ENCODE measurements at places on chromosomes 12 and 14.

- no peak for DNase-seq
Observed at GRCh38 chr14:77031759-77032490, 3.4 kb upstream of the IRF2BPL start.

- no peak for DNase-seq
Observed at GRCh38 chr14:90632451-90632850, 183.8 kb downstream of the TTC7B start.

DNA sequence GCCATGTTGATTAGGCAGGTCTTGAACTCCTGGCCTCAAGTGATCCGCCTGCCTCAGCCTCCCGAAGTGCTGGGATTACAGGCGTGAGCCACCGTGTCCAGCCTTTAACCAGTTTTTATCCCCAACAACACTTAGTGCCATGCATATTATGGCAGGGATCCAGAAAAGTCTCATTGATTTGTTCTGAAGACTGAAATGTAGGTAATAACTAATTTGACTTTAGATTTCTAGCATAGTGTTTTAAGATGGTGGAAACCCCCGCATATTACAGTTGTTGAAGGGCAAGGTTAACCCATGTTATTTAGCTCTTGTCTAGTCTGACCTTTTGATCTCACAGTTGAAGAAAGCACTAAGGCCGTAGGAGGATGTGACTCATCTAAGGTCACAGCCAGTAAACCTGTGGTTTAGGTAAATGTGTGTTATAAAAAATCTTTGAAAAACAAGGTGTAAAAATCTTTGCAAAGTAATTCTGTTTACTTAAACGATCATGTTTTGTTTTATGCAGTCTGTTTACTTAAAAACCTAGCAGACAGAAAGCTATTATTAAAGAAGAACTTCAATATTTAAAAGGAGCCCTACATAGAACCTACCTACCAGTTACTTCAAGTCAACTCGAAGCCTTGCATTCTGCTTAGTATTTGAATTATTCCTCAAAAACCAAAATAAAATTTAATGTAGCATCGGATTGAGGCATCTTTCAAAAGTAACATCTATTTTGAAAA, 24.8 kb downstream of the BICDL1 start:
- DNase-seq = no peak

DNA sequence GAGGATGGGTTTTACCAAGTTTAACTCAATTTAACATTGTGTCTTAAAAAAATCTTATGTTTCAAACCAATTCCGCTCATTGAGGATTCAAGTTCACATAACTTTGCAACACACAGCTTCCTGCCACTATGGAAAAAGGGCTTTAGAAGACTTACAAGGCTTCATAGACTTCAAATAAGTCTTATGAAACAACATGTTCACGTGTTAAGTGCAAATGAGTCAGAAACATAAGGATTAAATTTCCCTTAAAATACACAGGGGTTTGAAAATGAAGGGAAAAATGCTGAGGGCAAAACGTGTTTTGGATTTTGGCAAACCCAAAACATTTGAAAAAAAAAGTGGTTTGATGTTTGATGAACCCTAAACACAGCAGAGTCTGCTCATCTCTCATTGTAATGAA, 364.8 kb downstream of the BMP4 start:
- no peak for DNase-seq

DNA sequence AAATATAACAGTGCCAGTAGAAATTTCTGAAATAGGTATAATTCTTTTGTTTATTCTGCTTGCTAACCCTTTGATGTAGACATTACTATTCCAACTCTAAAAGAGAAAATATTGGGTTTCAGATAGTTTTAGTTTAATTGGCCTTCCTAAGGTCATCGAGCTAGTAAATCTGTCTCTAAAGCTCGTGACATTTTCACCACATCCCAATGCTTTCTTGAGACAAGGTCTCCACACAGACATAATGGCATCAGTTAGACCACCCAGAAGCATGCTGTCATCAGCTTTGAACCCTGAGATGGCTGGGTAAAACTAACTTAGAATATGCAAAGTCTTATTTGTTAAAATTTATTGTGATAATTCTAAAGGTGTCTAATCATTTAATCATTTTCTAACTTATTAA, 52.0 kb downstream of the PIK3C2G start:
- no peak for DNase-seq

DNA sequence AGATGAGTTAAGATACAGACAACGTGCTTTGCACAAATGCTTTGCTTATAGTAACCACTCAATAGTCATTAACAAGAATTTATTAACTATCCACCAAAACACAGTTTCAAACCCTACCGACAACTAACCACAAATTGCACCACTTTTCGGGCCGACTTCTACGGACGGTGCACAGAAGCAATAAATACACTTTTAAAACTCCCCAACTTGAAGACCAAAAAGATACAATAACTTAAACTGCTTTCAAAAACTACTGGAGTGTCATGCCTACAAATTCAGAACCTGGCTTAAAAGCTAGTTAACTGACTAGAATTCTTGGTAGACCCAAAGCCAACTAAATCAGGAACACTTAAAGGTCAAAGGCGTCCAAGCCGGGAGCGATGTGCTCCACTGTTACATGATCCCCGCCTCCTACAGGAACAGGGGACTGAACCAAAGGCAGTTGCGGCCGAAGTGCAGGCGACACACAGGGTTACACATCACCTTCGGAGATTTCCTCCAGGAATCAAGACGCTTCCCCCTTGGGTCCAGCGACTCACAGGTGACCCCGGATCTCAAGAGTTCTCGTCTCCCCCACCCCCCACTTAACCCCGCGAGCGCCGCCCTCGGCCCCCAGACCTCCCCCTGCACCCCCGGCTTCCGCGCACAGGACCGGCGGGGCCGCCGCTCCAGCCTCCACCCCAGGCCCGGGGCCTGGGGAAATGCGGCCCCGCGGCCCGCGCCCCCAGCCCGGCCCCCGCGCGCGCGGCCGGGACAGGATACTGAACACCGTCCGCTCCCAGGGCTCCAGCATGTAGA, 507 bp downstream of the SPTSSA start:
- DNase-seq = no peak

DNA sequence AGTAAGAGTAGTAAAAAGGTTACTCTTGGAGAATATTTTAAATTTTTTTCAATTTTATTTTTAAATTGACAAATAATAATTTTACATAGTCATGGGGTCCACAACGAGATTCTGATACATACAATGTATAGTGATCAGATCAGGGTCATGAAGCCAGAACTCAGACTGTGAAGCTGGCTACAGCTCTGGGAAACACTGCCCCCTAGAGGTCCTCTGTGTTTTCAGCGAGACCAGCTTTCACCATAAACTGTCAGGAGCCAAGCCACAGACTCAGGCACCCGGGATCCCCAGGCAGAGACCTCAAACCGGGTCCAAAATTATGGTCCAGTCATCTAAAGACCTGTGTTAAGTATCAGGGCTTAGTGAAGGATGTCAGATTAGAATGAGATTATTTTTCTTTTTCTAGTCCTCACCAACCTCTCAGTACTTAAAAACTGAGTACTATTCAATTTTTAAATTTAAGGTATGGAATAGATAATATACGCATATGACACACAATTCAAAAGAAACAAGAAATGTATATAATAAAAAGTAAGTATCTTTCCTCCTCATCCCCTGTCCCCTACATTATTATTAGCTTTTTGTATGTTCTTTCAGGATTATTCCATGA, 397.1 kb downstream of the MDGA2 start:
- no peak for DNase-seq

GRCh38 chr12:102043928-102044327, 17.9 kb downstream of the WASHC3 start:
- DNase-seq = no peak

All from stimulated activated CD4-positive, alpha-beta T cell treated with anti-CD3 and anti-CD28 coated beads, TNF-alpha, amount 100 ng/mL, for 1 hour (primary cell).